AG08396 (cell line): ENCODE measurements at places on chromosomes 2 and 18.
A peak's percentile ranks its signal among the peaks of the same experiment; 100 is the strongest.

GRCh38 chr18:50190236-50190635 is 4.7 kb downstream of the MYO5B start:
- DNase-seq: no peak

- no peak for DNase-seq
Measured at GRCh38 chr2:127283275-127283674, 10.7 kb downstream of the ERCC3 start.

DNA sequence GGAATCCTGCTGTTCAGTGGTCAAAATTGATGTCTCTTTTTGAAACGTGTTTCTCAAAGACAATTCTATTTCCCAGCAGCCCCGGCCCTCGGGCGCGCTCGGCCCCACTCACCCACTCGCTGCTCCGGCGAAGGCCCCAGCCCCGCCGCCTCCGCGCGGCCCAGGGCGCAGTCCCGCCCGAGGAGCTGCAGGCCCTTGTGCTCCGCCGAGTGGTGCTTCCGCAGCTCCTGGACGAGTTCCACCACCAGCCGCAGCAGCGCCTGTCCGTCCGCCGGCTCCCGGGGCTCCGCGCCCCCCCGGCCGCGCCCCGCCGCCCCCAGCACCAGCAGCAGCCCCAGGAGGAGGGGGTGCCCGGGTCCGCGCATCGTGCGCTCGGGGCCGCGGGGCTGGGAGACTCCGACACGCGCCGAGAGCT is 413 bp downstream of the ALKAL2 start:
- DNase-seq: peak; percentile 55

GRCh38 chr2:113219889-113220641 is 46.3 kb downstream of the PSD4 start:
- no peak for DNase-seq

DNA sequence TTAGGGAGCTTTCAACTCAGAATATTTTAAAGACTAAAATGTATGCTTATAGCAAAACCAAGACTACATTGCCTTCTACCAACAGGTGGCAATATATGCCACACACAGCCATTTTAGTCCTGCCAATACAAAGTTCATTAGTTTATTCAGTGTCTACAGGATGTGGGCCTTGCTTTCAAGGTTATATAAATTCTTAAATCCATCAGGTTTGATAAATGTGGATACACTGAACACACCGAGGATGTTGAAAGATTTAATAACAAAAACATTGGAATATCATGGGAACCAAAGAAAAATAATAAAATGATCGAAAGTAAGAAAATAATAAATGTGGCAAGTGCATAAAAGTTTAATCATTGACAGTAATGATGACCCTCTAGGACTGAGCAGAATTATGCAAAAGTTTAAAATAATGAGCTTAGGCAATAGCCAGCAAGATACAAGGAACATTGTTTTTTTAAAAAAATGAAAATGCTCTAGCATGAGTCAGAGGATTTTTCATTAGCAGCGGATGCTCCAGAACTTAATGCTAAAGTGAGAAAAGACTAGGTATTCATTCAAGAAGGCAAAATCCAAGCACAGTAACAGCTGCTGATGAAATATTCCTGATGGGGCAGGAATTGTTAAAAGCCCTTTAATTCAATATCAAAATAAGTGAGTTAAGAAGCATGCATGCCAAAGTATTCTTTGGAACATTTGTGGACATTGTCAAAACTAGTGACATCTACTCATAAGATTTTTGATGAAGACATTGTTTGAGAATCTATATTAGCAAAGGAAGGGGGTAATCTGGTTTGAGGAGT is 14.2 kb downstream of the SCN9A start:
- no peak for DNase-seq

DNA sequence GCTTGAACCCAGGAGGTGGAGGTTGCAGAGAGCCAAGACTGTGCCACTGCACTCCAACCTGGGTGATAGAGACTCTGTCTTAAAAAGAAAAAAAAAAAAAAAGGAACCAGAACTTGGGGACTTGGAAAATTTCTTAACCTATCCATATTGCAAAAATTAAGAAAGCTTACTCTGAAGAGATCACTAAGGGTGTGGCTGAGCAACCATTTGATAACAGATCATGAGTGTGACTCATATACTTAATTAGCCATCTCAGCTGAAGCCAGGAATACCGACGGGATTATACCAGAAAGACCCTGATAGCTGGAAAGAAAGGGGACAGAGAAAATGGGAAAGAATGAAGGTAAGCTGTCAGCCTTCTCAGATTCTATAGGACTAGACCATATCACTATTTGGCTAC is 7.1 kb upstream of the ADD2 start:
- DNase-seq: no peak

DNA sequence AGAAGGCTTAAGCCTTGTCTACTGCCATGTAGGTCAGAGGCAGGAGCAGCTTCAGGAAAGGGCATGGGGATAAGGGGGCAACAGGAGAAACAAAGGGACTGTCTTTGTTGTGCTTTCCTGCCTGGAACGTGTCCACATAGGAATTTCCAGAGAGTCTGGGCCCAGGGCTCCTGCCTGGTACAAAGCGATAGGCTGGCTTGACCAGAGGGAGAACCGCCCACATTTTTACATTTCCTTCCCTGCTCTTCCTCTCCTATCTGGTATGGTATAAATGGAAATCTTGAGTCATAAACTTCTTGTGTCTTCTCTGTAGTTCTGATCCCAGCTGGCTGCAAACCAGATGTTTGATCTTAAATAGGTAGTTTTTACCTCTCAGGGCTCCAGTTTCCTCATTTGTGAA is 414.8 kb downstream of the HRH4 start:
- DNase-seq: no peak

GRCh38 chr2:59900728-59901452 is 652.6 kb downstream of the BCL11A start:
- DNase-seq: no peak

DNA sequence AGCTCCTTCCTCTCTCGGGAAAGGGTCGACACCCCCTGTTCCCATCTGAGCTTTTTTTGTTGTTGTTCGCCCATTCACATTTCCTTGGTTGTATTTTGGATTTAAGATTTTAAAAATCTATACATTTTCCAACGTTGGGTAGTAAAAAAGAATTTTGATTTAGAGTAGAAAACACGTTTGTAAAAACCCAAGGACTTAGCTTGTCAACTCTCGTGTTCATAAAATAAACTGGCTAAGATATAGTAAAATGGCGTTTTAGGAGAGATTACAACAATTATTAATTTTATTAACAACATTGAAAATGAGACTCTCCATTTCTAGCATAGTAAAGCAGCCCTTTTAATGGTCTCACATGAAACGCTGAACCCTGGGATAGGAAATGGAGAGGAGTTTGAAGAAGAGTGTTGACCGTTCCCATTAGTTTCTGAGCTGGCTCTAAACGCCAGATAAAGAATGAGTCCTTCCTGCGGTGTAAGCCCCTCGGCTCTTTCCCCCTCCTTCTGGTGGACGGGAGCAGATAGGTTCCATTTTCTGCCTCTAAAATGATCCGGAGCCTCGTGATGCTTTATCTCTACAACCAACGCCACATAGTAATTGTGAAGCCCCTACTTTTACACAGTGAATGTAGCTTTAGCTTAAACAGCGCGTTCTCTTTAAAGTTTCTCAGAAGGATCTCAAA is 24.0 kb upstream of the ZNF516 start:
- DNase-seq: no peak

GRCh38 chr2:119011162-119011909 is 69.3 kb downstream of the MARCO start:
- peak; percentile 84 for DNase-seq

GRCh38 chr2:13676269-13676668 is 956.2 kb upstream of the LRATD1 start:
- no peak for DNase-seq

- DNase-seq: no peak
Measured at GRCh38 chr2:187421519-187421918, 26.5 kb downstream of the CALCRL start.

- DNase-seq: no peak
Measured at GRCh38 chr2:176679061-176679669, 409.9 kb downstream of the MTX2 start.

- DNase-seq: peak; percentile 53
Measured at GRCh38 chr2:24919037-24919505, 966 bp downstream of the ADCY3 start.

DNA sequence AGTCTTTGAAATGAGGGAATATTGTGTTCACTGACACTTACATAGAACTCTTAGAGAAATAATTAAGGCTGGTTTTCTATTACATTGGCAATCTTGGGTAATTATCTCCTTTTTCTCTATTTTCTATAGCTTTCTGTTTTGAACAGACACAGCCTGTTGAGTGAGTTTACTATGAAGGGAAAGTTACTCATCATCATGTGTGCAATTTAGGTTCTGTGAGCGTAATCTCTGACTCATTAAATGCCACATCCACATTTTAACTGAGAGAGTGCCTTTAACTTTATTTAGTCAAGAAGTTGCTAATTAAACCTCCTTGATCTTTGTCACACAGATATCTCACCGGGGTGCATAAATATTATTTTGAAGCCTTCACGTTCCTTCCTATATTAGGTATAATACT is 174.0 kb upstream of the SLC8A1 start:
- DNase-seq: peak; percentile 21

- no peak for DNase-seq
Measured at GRCh38 chr2:177872286-177872685, 200.3 kb downstream of the PDE11A start.

- no peak for DNase-seq
Measured at GRCh38 chr18:44821924-44822323, 141.2 kb downstream of the SETBP1 start.

DNA sequence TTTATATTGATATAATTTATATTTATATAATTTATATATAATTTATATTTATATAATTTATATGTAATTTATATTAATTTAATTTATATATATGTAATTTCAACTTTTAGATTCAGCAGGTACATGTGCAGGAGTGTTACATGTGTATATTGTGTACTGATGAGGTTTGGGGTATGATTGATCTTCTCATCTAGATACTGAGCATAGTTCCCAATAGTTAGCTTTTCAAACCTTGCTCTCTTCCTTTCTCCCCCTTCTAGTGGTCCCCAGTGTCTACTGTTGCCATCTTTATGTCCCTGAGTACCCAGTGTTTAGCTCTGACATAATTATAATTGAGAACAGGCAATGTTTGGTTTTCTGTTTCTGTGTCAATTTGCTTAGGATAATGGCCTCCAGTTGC is 1335.3 kb upstream of the CDH2 start:
- no peak for DNase-seq

DNA sequence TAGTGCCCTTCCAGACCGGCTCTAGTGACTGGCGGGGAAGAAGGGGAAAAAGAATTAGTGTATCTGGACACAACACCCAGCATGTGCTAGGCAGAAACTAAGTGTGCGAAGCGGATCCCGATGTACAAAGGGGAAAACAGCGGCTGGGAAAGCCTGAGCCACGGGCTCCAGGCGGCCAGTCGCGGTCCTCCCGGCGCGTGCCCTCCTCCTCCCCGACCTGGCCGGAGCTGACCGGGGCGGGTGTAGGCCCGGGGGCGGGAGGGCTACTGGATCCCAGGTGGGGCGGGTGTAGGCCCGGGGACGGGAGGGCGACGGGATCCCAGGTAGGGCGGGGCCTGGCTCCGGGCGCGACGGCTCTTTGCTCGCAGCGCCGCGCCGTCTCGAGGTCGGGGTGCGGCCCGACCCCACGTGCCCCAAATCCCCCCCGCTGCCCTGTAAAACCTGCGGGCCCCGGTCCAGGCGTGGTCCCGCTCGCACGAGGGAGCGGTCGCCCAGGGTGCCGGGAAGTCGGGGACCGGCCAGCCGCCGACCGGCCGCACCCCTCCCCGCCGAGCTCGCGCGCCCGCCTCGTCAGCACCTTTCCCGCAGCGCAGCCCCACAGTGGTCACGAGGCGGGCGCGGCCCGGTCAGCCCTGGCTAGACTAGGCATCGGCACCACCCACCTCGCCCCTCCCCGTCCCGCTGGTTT is 48.8 kb downstream of the C2orf42 start:
- peak; percentile 55 for DNase-seq

GRCh38 chr2:207188626-207189419 is 23.1 kb upstream of the KLF7 start:
- no peak for DNase-seq

DNA sequence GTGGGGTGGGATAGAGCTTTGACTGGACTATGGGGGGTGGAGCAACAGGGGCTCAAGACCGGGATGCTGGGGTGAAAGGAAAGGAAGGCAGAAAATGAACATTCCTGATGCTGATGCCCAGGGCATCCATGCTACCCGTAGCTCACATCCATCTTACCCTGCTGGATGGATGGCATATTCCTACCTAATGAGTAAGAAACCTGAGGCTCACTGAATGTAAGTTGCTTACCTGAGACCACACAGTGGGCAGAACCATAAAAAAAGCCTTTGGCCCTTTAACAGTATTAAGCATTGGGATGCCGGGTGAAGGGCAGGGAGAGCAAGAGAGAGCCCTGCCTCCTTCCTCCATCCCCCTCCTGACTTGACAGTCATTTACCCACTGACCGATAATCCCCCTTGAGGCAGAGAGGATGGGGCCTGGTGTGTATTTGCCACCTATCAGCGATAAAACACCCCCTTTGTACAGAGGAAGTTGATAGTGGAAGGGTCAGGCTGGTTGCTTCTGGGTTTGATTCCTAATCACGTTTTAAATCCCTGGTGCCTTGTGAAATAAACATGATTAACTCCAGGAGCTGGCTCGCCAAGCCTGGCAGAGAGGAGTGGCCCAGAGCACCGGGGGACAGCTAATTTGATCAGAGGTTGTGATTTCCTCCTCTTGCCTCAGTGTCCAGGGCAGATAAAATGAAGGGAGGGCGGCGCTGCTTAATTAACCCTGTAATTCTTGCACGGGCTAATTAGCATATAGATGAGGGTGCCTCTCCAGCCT is 105.9 kb upstream of the HS6ST1 start:
- no peak for DNase-seq

GRCh38 chr2:28486526-28486925 is 9.3 kb upstream of the PLB1 start:
- DNase-seq: no peak

DNA sequence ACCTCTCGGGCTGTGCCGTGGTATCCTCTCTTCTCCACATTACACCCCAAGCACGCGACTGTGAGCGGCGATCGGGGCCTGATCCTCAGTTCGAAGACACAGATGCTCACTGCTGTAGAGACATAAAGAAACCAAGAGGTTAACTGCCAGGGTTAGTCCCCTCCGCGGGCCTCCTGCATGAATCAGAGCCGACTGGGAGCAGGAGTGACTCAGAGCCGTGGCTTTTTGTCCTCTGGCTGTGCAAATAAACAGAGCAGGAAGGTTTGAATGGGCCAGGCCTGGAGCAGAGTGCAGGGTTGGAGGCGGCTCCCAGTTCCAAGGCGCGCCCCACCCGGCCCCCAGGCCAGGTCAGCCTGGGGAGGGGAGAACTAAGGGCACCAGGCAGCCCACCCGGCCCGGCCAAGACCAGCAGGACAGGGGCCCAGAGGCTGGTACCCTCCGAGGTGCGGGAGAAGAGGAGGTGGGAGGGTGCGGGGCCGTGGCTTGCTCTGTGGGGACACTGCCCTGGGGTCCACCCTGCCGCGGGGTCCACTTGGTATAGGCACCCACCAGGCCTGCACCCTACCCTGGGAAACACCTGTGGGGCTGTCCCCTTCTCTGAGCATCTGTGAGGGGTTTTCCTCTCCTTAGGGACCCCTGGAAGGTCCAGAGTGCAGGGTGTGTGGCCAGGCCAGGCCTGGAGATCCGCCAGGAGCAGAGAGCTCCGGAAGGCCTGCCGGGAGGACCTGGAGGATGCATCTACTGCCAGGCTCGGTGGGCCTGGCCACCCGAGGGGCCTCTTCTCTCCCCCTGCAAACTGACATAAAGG is 16.5 kb downstream of the TWIST2 start:
- DNase-seq: peak; percentile 95

GRCh38 chr2:47653036-47653435 is 129.9 kb upstream of the MSH6 start:
- no peak for DNase-seq
